ENCODE measurements at places on chromosomes 6 and 20.

GRCh38 chr6:156762547-156762946 is 14.6 kb upstream of the ARID1B start:
- DNase-seq = no peak

- DNase-seq = no peak
These were observed 87.6 kb downstream of the YTHDF1 start for GRCh38 chr20:63128367-63128766.

DNA sequence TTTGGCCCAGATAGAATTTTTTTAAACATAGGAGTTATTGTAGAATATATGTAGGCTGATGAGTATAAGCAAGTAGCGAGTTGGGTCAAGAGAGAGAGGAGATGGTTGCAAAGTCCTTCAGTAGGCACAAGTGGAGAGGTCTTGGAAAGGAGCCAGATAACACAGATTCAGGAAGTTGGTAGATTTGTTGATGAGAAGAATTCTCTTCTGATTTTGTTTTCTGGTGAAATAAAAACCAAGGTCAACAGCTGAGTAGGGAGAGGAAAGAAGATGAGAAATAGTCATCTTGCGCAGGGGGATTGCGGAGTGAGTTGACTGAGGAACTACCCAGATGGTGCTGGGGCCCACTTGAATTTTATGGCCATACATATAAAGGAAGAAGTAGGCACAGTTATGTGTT is 17.4 kb upstream of the CD83 start:
- DNase-seq = no peak

- no peak for DNase-seq
These were observed 16.5 kb downstream of the REPS1 start for GRCh38 chr6:138971601-138972000.

DNA sequence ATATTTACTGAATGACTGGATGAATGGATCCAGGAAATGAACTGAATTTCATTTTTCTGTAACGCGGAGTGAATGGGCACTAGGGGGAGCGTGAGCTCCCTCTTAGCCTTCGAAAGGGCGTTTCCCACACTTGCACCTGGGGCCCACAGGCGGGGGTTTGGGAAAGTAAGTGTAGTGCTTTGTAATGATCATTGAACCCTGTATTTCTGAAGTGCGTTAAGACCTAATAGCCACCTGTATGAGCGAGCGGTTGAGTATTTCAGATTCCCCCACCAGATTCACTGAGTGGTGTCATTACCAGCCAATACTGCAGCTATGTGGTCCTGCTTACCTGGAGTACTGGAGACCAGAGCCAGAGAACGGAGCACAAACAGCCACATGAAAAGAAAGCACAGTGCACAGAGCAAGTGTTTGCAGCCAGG is 10.5 kb downstream of the SYTL3 start:
- DNase-seq = peak; percentile 61

Measured in activated CD4-positive, alpha-beta T cell treated with anti-CD3 and anti-CD28 coated beads, Interleukin-2, amount 10 ng/mL, durations not matched to agents 7 days and 5 days (primary cell).